Thymus (tissue), 14 donors: ENCODE measurements at places on chromosomes 7 and 10. TPM values are rescaled to one million over a fixed set of nuclear protein-coding genes. Genes with fewer than 3 reads are reported as not detected.

GRCh38 chr7:80139236-80139635 is 4.6 kb downstream of the GNAI1 start:
- no peaks in the 10 kb centered on the region for H3K36me3 ChIP-seq
- no peak overlapping the region for H3K4me3 ChIP-seq
- H3K27me3 ChIP-seq, result peaks cover 37% of the 10 kb centered on the region
- H3K4me1 ChIP-seq, result peaks cover 4% of the 10 kb centered on the region
- DNase-seq, result no peak
- H3K27ac ChIP-seq, result no peak overlapping the region

- H3K36me3 ChIP-seq, result peaks cover 45% of the 10 kb centered on the region
- no peak overlapping the region for H3K27ac ChIP-seq
- no peak overlapping the region for H3K4me3 ChIP-seq
- peak; percentile 19 for DNase-seq
Observed at GRCh38 chr10:79202188-79203013, 133.6 kb downstream of the ZMIZ1 start.

DNA sequence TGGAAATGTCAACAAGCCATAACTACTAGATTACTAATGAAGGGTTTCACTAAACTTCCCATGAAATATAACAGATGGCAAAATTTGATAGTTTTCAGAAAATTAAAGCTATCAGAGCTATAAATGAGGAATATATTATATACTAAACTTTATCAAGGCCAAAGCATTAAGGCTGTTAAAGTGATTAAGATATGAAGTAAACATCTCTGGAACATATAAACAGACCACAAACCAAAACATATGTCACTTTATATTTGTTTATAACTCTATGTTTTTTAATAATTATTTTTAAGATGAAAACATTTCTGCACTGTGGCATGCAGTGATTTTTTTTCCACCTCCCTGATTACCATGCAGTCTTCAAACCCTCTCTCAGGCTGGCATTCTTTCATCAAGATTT is 120.2 kb downstream of the REEP3 start:
- H3K4me3 ChIP-seq, result no peak overlapping the region
- no peaks in the 10 kb centered on the region for H3K36me3 ChIP-seq
- DNase-seq, result no peak

DNA sequence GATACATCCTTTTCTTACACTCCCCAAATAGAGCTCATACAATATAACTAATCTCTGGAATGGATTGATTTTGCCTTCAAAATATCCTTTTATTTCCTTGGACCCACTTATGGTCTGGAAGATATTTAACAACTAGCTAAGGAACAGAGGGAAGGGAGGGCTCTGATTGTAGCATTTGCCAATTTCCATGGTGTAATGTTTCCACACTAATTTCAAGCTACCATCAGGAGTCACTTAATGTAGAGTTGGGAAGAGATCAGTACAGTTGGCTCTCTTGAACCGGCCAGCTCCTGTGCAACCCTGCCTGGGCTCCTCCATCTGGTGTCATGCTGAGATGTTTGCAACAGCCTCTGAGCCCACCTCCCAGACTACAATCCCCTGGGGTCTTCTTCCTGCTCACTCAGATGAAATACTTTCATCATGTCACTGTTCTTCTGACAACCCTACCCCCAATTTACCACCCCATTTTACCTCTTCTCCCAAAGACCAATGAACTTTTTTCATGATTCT is 8.0 kb upstream of the IL6 start:
- H3K4me1 ChIP-seq, result no peaks in the 10 kb centered on the region
- no peaks in the 10 kb centered on the region for H3K36me3 ChIP-seq
- H3K27ac ChIP-seq, result no peak overlapping the region
- no peak overlapping the region for H3K4me3 ChIP-seq

DNA sequence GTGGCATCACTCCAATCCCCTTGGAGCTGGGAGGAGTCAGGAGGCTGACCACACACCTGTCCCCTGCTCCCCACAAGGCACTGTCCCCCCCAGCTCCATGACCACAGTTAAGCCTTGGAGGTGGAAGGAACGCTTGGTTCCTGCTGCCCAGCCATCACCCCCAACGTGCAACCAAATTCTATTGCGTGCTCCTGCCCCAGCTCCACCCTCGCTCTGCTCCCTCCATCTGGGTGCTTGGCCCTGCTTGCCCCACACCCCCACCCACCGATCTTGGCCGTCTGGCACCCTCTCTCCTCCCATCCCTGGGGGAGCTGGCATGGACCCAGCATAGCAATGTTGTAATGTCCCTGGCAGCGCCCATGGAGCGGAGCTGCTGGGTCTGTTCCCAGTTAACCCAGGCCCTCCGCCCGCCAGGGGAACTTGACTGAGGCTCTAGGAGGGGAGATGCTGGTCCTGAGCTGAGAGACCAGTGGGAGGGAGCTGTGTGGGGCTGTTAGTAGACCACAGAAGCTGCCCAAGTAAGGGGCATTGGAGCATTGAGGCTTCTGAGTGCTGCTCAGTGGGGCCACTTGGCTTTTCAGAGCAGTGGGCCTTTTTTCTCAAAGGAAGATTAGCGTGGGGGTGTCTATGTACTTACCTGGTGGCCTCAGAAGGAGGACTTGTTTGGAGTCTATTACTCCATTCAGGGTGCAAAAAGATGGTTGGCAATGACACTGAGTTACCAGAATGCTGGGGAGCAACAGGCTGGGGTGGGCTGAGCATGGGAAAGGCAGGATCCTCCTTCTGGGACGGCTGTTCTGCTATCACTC is 1.1 kb downstream of the EPHB6 start:
- peak overlapping the region; percentile 79 for H3K27ac ChIP-seq
- peaks cover 39% of the 10 kb centered on the region for H3K4me1 ChIP-seq
- H3K27me3 ChIP-seq, result no peaks in the 10 kb centered on the region

DNA sequence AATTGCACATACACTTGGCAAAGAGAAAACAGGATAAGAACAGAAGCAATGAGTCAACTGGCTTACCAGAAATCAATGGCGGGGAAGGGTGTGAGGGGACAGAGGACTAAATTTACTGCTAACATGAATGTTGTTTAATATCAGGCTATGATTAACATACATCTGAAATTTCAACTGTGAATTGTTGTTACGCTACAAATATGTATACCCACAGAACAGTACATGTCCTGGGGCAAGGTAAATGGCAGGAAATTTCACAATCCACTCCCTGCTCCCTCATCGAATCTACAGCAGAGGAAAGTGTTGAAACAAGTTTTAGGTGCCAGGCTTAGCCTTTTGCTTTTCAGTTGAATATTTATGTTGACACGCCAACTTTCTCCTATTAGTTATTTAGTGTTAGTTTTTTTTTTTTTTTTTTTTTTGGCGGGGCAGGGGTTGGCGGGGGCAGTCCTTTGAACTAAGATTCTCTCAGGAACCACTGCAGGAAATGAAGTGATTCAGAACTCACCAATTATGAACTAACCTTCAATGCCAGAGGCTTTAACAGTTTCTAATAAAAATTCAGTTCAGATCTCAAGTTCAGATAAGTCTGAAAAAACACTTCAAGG is 99.0 kb downstream of the UBE2H start:
- DNase-seq, result no peak
- peak overlapping the region; percentile 53 for H3K27ac ChIP-seq
- no peaks in the 10 kb centered on the region for H3K4me1 ChIP-seq
- no peaks in the 10 kb centered on the region for H3K27me3 ChIP-seq

GRCh38 chr10:99531696-99532593 is 797 bp upstream of the NKX2-3 start:
- H3K27me3 ChIP-seq, result peaks cover 89% of the 10 kb centered on the region
- no peaks in the 10 kb centered on the region for H3K4me1 ChIP-seq
- peak overlapping the region; percentile 42 for H3K4me3 ChIP-seq
- no peak overlapping the region for H3K27ac ChIP-seq
- H3K36me3 ChIP-seq, result no peaks in the 10 kb centered on the region
- DNase-seq, result no peak

GRCh38 chr10:5321273-5321672 is 43.5 kb upstream of the UCN3 start:
- no peaks in the 10 kb centered on the region for H3K27me3 ChIP-seq
- H3K4me3 ChIP-seq, result no peak overlapping the region
- DNase-seq, result no peak
- peaks cover 18% of the 10 kb centered on the region for H3K4me1 ChIP-seq

- no peak overlapping the region for H3K4me3 ChIP-seq
- no peak overlapping the region for H3K27ac ChIP-seq
- H3K36me3 ChIP-seq, result no peaks in the 10 kb centered on the region
- H3K27me3 ChIP-seq, result no peaks in the 10 kb centered on the region
Observed at GRCh38 chr10:108586424-108586823, 1336.9 kb downstream of the XPNPEP1 start.

- DNase-seq, result no peak
- no peaks in the 10 kb centered on the region for H3K4me1 ChIP-seq
- no peaks in the 10 kb centered on the region for H3K27me3 ChIP-seq
- no peak overlapping the region for H3K27ac ChIP-seq
- H3K4me3 ChIP-seq, result no peak overlapping the region
- H3K36me3 ChIP-seq, result no peaks in the 10 kb centered on the region
Observed at GRCh38 chr10:3538291-3538655, 246.7 kb downstream of the KLF6 start.

DNA sequence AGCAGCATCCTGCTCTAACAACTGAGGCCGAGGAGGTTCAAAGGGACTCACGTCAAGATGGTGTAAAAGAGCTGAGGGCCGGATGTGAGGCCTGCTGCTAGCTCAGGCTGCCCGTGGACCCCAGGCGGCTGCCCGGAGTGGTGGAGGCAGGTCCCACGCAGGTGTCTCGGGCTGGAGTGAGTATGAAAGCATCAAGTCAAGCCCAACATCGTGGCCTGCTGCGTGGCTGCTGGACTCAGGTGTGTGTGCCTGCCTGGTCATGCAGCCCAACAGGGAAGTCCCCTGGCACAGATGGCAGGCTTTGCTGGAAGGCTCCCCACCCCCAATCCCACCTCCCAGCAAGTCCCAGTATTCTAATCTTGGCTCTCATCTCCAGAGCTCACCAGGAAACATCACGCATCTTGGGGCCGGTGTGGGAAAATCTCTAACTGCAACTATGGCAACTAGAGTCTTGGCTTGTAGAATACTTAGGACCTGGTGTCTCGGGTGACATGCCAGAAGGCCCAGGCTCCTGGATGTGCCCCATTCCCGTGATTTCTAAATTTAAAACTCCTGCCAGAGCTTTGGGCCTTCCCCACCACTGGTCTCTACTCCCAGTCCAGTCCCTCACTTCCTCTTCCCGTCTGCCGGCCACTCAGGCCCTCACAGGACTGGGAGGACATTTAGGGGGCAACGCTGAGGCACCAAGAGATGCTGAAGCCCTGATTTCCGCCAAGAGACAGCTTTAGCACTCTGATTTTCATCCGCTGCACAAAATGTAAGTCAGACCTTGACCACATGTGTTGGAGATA is 85.9 kb downstream of the PRKAG2 start:
- no peaks in the 10 kb centered on the region for H3K4me1 ChIP-seq
- H3K27ac ChIP-seq, result no peak overlapping the region
- H3K4me3 ChIP-seq, result no peak overlapping the region

- H3K27ac ChIP-seq, result no peak overlapping the region
- no peaks in the 10 kb centered on the region for H3K27me3 ChIP-seq
- DNase-seq, result no peak
- H3K4me3 ChIP-seq, result no peak overlapping the region
Observed at GRCh38 chr7:132607656-132608055, 31.4 kb upstream of the PLXNA4 start.

GRCh38 chr7:46145412-46145811 is 224.3 kb upstream of the IGFBP3 start:
- no peaks in the 10 kb centered on the region for H3K4me1 ChIP-seq
- H3K36me3 ChIP-seq, result no peaks in the 10 kb centered on the region
- no peaks in the 10 kb centered on the region for H3K27me3 ChIP-seq
- no peak overlapping the region for H3K27ac ChIP-seq
- no peak overlapping the region for H3K4me3 ChIP-seq
- no peak for DNase-seq

DNA sequence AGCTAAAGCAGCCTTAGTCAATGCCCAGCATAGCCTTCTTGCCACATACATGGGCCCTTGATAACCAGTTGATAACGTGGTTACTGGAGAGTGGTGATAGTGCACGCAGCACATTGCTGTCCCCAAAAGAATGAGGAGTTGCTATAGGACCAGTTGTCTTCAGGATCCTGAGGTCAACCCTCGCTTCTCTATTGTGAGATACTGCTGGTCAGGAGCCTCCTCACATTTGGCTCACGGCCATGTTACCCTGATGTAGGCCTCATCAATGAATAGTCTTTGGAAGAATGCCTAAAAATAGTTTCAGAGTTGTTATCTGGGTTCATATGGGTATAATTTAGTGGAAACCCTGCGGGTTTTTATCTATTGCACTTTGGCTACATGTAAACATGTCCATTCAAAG is 230.7 kb downstream of the VTI1A start:
- DNase-seq, result no peak
- H3K27ac ChIP-seq, result peak overlapping the region; percentile 95
- no peak overlapping the region for H3K4me3 ChIP-seq

DNA sequence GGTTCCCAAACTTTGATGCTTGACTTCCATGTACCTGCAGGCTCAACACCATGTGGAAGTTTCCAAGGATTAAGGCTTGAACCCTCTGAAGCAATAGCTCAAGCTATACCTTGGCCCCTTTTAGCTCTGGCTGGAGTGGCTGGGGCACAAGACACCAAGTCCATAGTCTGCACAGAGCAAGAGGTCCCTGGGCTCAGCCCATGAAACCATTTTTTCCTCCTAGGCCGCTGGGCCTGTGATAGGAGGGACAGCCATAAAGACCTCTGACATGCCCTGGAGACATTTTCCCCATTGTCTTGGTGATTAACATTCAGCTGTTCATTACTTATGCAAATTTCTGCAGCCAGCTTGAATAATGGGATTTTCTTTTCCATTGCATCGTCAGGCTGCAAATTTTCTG is 14.4 kb downstream of the DGKI start:
- H3K4me3 ChIP-seq, result no peak overlapping the region
- no peaks in the 10 kb centered on the region for H3K36me3 ChIP-seq
- H3K27ac ChIP-seq, result no peak overlapping the region
- H3K27me3 ChIP-seq, result no peaks in the 10 kb centered on the region
- DNase-seq, result no peak

GRCh38 chr7:70763961-70764691 is 367.8 kb upstream of the GALNT17 start:
- no peak overlapping the region for H3K27ac ChIP-seq
- no peak overlapping the region for H3K4me3 ChIP-seq
- H3K36me3 ChIP-seq, result peaks cover 26% of the 10 kb centered on the region
- H3K4me1 ChIP-seq, result no peaks in the 10 kb centered on the region
- DNase-seq, result no peak

KLF14 gene
- 0.05 TPM for total RNA-seq

NME8 gene
- 1.0 TPM for total RNA-seq

ADAM22 gene
- total RNA-seq, result 4.3 TPM

OR2A25 gene
- total RNA-seq, result not detected

GPR15LG gene
- total RNA-seq, result 0.38 TPM

IRF5 gene
- total RNA-seq, result 10.0 TPM

PDGFA gene
- total RNA-seq, result 8.1 TPM

CCL26 gene
- total RNA-seq, result 0.14 TPM
